ENCODE measurements at places on chromosomes 12 and 14. TPM values are rescaled to one million over a fixed set of nuclear protein-coding genes. Genes with fewer than 3 reads are reported as not detected.

DNA sequence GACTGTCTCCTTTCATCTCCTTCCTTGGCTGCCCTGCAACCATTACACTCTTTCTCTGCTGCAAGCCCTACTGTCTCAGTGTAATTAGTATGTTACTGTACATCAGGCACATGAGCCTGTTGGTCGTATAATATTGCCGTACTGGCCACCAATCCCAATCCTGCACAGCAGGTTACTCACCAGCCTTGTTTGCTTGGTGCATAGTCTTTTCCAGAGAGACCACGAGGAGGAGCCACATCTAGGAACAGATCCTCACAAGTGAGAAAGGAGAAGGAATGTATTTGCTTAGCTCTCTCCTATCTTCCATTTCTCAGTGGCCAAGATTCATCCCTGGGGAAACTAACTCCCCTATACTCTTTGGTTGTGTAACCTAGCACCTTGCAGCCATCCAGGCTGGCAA is 33.0 kb upstream of the BICDL1 start:
- H3K4me1 ChIP-seq, result no peaks in the 10 kb centered on the region
- no peaks in the 10 kb centered on the region for H3K27me3 ChIP-seq
- DNase-seq, result no peak
- no peak overlapping the region for H3K27ac ChIP-seq
- no peaks in the 10 kb centered on the region for H3K36me3 ChIP-seq

DNA sequence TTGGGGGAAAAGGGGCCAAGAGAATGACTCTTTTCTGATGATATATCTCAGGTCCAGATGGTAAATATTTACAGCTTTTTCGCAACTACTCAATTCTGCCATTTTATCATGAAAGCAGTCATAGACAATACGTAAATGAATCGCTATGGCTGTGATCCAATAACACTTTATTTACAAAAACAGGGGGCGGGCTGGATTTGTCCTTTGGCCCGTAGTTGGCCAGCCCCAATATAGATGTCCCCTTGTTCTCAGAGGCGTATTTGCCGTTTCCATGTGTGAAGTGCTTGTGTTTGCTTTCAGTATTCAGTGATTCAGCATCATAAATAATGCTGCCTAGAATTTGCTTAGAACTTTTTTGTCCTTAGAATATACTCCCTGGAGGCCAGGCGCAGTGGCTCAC is 77.2 kb downstream of the CCDC92 start:
- no peaks in the 10 kb centered on the region for H3K36me3 ChIP-seq
- no peak for DNase-seq
- H3K27ac ChIP-seq, result no peak overlapping the region
- H3K4me1 ChIP-seq, result peaks cover 11% of the 10 kb centered on the region
- H3K4me3 ChIP-seq, result no peak overlapping the region

- no peaks in the 10 kb centered on the region for H3K4me1 ChIP-seq
- no peak overlapping the region for H3K27ac ChIP-seq
- H3K36me3 ChIP-seq, result peaks cover 59% of the 10 kb centered on the region
- no peaks in the 10 kb centered on the region for H3K27me3 ChIP-seq
- H3K4me3 ChIP-seq, result no peak overlapping the region
Measured at GRCh38 chr12:110349514-110350151, 53.9 kb downstream of the ANAPC7 start.

GRCh38 chr14:83172363-83172762 is 1638.7 kb upstream of the SEL1L start:
- peak; percentile 36 for DNase-seq
- H3K27me3 ChIP-seq, result no peaks in the 10 kb centered on the region
- no peak overlapping the region for H3K4me3 ChIP-seq
- no peak overlapping the region for H3K27ac ChIP-seq
- no peaks in the 10 kb centered on the region for H3K4me1 ChIP-seq
- no peaks in the 10 kb centered on the region for H3K36me3 ChIP-seq

DNA sequence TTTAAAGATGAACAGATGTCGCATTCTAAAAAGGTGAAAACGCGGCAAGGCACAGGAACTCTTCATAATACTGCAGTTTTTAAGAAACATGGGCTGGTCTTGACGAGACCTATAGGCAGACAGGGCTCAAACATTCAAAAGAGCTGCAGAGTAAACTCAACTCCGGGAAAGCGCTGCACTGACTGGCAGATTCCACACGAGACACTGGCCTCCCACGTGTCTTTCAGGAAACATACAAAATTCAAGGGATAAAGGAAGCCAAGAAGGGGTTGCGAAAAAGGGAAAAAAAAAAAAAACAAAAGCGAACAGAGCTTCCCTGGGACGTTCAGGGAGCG is 614 bp upstream of the ARF6 start:
- peak overlapping the region; percentile 98 for H3K27ac ChIP-seq
- H3K27me3 ChIP-seq, result no peaks in the 10 kb centered on the region
- H3K4me1 ChIP-seq, result peaks cover 8% of the 10 kb centered on the region
- H3K36me3 ChIP-seq, result peaks cover 13% of the 10 kb centered on the region
- DNase-seq, result peak; percentile 73
- H3K4me3 ChIP-seq, result peak overlapping the region; percentile 96

DNA sequence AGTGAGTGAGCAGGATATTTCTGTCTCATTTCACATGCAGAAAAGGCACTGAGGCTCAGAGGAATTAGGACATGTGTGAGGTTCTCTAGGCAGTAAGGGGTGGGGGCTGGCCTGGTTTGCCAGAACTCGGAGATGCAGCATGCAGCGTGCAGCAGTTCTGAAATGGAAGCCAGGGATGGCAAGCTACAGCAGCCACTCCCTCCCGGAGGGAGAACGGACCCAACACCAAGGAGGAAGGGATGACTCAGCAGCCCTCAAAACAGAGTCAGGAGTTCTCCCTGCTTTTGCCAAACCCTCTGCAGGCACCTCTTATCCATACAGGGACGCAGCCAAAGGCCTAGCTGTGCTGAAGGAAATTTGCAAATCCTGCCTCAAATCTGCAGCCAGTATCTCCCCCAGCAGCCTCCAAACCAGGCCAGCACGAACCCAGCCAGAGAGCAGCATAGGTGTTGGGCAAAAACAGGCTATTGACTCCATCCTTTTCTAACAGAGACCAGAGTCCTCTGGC is 10.3 kb upstream of the SERPINA3 start:
- peak overlapping the region; percentile 69 for H3K27ac ChIP-seq
- DNase-seq, result peak; percentile 95
- H3K27me3 ChIP-seq, result no peaks in the 10 kb centered on the region
- H3K4me3 ChIP-seq, result no peak overlapping the region
- H3K4me1 ChIP-seq, result peaks cover 37% of the 10 kb centered on the region
- H3K36me3 ChIP-seq, result no peaks in the 10 kb centered on the region

DNA sequence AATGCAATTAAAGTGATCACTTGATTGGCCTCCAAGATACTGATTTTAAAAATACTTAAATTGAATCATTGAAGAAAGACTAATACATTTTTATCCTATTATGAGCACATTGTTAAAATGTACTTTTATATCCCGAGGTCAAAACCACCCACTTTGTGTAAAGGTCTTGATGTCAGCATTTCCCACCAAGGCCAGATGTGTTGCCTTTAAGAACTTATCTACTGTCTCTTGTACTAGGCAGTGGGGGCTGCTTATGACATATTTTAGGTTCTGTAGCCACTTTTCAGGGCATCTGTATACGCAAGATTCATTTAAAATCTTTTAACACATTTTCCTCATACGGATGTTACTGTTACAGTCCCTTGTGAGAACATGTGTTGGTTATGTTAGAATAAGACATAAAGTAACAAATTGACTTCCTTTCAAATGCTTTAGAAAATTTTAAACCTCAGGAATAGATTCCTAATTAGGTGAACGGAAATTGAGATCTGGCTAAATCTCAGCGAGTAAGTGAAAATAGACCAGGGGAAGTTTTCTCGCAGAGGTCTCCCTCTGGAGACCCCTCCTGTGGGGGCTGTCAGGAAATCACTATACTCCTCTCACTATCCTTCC is 456.2 kb downstream of the ADAMTS20 start:
- no peaks in the 10 kb centered on the region for H3K27me3 ChIP-seq
- no peaks in the 10 kb centered on the region for H3K4me1 ChIP-seq
- no peak for DNase-seq

- no peaks in the 10 kb centered on the region for H3K27me3 ChIP-seq
- no peaks in the 10 kb centered on the region for H3K36me3 ChIP-seq
- H3K27ac ChIP-seq, result no peak overlapping the region
- peak; percentile 45 for DNase-seq
Measured at GRCh38 chr12:27635349-27635972, 60.8 kb upstream of the REP15 start.

- no peak for DNase-seq
- no peaks in the 10 kb centered on the region for H3K27me3 ChIP-seq
- H3K36me3 ChIP-seq, result no peaks in the 10 kb centered on the region
- no peak overlapping the region for H3K4me3 ChIP-seq
Measured at GRCh38 chr12:100953677-100954076, 159.1 kb downstream of the ANO4 start.

- DNase-seq, result no peak
- H3K36me3 ChIP-seq, result no peaks in the 10 kb centered on the region
- no peaks in the 10 kb centered on the region for H3K27me3 ChIP-seq
Measured at GRCh38 chr14:105375635-105376057, 22.7 kb upstream of the TEX22 start.

DNA sequence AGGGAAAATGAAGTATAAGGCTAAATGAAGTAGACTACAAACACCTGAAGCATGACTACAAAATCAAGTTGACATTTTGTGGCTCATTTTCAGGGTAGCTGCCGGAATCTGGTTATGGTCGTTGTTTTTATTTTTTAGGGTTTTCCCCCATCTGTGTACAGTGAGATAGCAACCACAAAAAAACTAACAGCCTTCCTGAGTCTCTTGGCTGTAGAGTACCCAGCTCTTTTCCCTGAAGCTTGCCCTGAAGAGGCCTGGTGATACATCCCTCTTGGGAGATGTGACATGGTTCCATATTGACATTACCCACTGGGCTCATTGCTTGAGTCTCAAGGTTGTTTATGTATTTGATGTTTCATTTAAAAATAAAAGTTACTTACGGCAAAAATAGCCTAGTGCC is 424.0 kb downstream of the ZFP36L1 start:
- no peak overlapping the region for H3K4me3 ChIP-seq
- H3K4me1 ChIP-seq, result peaks cover 15% of the 10 kb centered on the region
- no peak overlapping the region for H3K27ac ChIP-seq
- DNase-seq, result no peak

DNA sequence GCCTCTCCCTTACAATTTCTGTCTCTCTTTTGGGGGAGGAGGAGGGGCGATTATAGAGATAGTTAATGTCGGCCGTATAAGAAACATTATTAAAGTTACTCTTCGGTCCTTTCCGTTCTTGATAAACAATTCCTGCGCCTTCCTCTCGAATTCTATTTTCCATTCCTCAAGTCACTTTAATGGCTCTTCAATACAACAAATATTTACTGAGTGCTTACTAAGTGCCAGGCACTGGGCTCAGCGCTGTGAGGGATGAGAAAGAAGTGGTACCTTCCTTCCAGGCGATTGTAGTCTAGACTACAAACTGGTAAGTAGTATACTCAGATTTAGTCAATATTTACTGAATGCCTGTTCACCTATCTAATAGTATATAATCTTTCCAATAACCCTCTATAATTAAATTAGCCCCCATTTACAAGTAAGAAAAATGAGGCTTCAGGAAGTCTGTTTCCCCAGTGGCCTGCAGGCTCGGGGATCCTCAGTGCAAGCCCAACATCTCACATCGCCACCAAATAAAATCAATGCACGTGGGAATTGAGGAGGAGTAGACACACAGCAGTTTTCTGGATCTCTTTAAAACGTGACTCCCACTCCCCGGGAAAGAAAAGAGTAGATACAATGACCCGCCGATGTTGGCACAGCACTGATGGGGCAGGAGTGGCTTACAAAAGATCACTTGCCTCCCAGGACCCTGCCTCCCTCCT is 589 bp upstream of the ZNF219 start:
- H3K36me3 ChIP-seq, result no peaks in the 10 kb centered on the region
- peak overlapping the region; percentile 72 for H3K4me3 ChIP-seq
- peaks cover 8% of the 10 kb centered on the region for H3K27me3 ChIP-seq
- DNase-seq, result no peak

DNA sequence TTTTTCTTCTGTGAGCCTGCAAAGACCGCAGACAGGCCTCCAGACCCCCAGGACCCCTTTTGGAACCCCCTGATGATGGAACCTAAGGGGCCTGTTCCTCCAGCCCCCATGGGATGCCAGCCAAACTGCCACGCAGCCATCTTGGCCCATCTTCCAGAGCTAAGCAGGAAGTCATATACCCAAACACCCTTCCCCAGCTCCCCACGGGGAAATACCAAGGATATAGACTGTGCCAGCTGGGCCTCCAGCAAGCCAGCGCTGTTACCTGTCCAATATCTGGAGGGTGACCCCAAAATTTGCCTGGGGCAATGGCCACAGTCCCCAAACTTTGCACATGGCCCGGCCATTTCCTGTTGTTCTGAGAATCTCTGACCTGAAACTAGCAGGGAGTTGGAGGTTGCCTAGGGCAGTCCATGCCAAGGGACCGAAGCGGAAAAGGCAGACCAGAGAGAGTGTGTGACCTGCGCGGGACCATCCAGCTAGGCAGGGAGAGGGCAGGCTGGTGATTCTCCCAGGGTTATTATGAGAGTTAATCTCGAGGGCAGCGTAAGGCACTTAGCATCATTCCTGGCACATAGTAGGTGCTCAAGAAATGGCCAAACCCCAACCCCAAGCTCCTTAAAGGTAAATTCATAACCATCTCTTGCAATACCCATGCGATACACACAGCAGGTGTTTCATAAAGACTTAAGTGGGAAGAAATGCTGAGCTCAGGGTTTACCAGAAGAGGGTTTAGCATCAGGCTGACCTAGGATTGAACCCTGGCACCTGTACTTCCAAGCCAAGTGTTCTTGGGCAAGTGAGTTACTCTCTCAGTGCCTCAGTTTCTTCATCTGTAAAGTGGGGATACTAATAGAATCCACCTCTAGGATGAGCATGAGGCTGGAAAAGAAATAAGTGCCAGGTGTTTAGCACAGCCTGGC is 2.6 kb upstream of the RASAL1 start:
- no peaks in the 10 kb centered on the region for H3K36me3 ChIP-seq
- peaks cover 4% of the 10 kb centered on the region for H3K4me1 ChIP-seq
- H3K27ac ChIP-seq, result no peak overlapping the region
- H3K4me3 ChIP-seq, result no peak overlapping the region

DNA sequence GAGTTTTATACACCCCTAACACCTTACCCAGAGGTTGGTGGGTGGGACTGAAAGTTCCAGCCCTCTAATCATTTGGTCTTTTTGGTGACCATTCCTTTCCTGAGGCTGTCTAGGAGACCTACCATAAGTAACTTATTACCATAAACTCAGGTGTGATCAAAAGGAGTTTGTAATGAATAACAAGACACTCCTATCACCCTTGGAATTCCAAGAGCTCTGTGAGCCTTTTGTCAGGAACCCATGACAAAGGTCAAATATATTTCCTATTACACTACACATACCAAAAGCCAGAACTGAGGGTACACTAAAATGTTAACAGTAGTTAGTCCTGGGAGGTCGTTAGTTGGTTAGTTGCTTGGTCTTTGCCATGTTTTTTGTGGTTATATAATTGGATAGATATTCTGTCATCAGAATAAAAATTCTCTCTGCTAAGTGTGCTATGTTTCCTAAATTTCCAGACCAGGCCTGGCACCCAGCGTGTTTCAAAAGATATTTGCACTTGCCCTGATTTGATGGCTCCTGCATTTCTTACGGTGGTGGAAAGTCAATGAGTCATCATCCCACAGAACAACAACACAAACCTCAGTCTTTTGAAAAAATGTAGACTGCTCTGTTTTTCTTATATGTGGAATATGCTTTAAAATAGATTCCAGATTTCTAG is 27.0 kb upstream of the AKAP5 start:
- H3K36me3 ChIP-seq, result peaks cover 16% of the 10 kb centered on the region
- peaks cover 22% of the 10 kb centered on the region for H3K4me1 ChIP-seq
- no peak overlapping the region for H3K4me3 ChIP-seq
- H3K27me3 ChIP-seq, result no peaks in the 10 kb centered on the region

The GDF3 gene
- total RNA-seq, result not detected

The TXNDC16 gene
- 1.7 TPM for total RNA-seq

The LRRC9 gene
- not detected for total RNA-seq

The ABCC9 gene
- total RNA-seq, result 0.36 TPM

The GDF11 gene
- total RNA-seq, result 25.3 TPM

The EDDM3A gene
- total RNA-seq, result not detected

The IAPP gene
- total RNA-seq, result not detected

The GATC gene
- 28.8 TPM for total RNA-seq

The OTX2 gene
- 8.2 TPM for total RNA-seq

The CHGA gene
- total RNA-seq, result not detected

All from astrocyte (in vitro differentiated cells and primary cell).